ENCODE measurements at places on chromosomes 13 and 19.

- DNase-seq = no peak
Observed at GRCh38 chr13:52713894-52714293, 25.7 kb downstream of the CNMD start.

- DNase-seq = no peak
Observed at GRCh38 chr19:13782537-13782936, 8.3 kb downstream of the C19orf53 start.

DNA sequence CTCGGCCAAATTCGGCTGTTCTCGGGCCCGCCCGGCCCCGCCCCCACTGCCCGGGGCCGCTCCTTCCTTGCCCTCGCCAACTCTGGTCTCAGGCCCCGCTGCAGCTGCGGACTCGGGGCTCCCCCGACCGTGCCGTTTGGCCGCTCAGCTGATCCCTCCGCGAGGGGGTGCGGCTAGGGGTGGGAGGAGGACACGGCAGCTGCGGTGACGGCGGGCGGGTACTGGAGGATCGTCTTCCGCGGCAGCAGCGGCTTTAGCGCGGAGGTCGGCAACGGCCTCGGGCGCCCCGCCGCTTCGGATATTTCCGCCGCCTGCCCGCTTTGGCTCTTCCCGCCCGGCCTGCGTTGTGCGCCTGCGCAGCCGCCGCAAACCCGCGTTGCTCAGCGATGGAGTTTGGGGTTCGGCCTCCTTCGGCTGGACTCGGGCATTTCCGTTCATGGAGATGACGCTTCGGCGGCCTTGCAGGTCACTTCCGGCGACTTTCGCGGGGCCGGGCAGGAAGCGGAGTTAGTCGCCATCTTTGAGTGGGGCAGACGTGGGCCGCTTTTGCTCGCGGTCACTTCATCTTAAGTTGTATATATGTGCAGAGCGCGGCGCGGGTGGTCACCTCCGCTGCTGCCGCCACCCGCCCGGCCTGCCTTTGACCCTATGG is 338 bp upstream of the UBE2M start:
- no peak for DNase-seq

GRCh38 chr13:45702869-45703391 is 810 bp downstream of the CBY2 start:
- no peak for DNase-seq

DNA sequence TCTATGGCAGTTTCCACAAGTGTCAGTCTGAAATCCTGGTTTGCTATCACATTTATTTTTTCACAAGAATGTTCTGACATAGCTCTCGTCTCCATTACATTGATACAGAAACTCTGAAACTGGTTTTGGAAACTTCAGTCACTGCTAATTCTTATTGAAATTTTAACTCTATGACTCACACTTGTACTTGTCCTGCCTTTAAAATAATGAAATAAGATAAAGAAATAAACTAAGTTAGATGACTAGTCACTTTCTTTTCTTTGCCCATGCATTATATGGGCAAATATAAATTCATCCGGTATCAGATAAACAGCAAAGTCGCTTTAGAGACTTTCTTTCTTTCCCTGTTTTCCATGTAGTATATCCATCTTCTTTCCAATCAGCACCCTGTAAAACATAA is 257.5 kb downstream of the PCDH9 start:
- no peak for DNase-seq

DNA sequence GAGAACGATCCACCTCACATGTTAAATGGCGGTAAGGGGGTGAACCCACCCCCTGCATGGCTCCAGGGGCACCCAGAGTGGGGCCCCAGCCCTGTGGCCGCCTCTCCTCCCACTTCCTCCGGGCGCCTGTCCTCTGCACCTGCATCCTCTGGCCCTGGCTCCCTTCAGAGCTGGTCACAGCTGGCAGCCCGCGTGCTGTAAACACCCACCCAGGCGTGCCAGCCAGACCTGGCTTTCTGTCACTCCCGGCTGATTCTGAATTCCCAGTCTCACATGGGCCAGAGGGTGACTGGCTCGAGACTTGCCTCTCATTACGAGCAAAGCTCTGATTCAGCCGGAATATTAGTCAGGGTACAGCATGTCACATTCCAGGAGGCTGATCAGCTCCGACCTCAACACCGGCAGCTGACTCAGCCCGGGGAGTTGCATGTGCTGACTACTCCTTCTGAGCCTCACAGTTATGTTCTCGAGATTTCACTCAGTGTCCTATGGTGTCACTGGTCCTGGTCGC is 75.1 kb downstream of the GNG7 start:
- DNase-seq = no peak

- no peak for DNase-seq
Observed at GRCh38 chr13:43473437-43473836, 313.3 kb downstream of the ENOX1 start.

- DNase-seq = no peak
Observed at GRCh38 chr19:12544401-12544876, 6.8 kb downstream of the ZNF564 start.

DNA sequence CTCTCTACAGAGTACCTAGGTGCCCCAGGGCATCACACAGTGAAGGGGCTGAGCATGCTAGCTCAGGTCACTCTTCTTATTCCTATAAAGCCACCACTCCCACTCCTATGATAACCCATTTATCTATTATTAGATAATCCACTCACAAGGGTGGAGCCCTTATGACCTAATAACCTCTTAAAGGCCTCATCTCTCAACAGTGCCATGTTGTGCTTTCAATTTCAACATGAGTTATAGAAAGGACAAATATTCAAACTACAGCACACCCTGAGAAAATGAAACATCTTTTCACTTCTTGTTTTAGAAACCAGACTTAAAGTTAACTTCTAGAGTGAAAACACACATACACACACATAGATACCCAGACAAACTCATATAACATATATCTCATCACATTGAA is 1494.9 kb upstream of the MIR17HG start:
- DNase-seq = no peak

- no peak for DNase-seq
Observed at GRCh38 chr13:25662516-25662915, 290.7 kb downstream of the ATP8A2 start.

- no peak for DNase-seq
Observed at GRCh38 chr19:1938071-1938470, 2.9 kb upstream of the CSNK1G2 start.

- no peak for DNase-seq
Observed at GRCh38 chr13:69601661-69602060, 506.0 kb upstream of the ATXN8OS start.

- no peak for DNase-seq
Observed at GRCh38 chr13:112450118-112450903, 74.2 kb downstream of the SPACA7 start.
